ENCODE measurements at places on chromosomes 7 and 10.

GRCh38 chr10:22665329-22665728 is 49.0 kb downstream of the PIP4K2A start:
- DNase-seq = no peak

DNA sequence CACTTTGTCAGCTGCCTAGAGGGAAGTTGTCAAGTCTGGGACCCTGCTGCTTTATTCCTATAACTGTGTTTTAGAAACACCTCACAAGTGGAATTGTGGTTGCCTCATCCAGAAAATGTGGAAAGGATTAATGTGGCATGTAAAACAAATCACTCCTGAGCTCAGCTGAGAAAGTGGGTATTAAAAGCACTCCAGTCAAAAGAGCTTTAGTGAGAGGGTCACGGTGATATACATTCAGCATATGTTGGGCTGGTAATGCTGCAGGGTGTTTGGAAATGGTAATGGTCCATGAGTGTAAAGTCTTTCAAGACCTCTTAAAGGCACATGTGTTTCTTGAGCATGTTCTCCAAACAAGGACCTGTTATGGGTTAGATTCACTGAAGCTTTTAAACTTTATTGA is 318.2 kb upstream of the MEOX2 start:
- no peak for DNase-seq

GRCh38 chr7:74325210-74325565 is 36.0 kb downstream of the CLIP2 start:
- DNase-seq = no peak

- DNase-seq = no peak
These were observed 382.4 kb downstream of the SORCS3 start for GRCh38 chr10:105023211-105024111.

DNA sequence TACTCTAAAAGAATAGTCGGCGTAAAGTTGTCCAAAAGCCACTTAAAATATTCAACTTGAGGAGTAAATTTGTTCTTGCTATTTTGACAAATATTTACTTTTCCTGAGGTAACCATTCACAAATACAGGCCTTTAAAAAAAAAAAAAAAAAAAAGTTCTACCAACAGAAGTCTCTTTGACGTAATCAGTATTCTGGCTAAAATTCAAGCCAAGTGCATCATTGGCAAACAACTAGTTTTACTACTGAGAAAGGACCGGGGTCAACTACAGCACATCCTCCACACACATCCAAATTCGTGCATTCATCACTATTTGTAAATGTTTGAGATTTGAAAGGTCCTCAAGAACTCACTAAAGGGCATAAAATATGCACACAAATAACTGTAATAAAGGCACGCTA is 2.0 kb downstream of the OAT start:
- DNase-seq = no peak

- DNase-seq = no peak
These were observed 63.7 kb upstream of the PLXNA4 start for GRCh38 chr7:132639983-132640382.

GRCh38 chr7:81064426-81064825 is 145.6 kb upstream of the SEMA3C start:
- DNase-seq = no peak

GRCh38 chr10:70376436-70377378 is 5.7 kb downstream of the LRRC20 start:
- no peak for DNase-seq

DNA sequence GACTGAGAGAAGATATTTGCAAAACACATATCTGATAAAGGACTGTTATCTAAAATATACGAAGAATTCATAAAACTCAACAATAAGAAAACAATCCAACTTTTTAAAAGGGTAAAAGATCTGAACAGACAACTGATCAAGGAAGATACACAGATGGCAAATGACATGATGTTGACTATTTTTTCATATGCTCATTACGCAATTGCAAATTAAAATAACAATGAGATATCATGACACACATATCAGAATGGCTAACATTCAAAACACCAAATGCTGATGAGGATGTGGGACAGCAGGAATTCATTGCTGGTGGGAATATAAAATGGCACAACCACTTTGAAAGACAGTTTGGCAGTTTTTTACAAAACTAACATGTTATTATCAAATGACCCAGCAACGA is 8.9 kb downstream of the DENND11 start:
- DNase-seq = no peak

DNA sequence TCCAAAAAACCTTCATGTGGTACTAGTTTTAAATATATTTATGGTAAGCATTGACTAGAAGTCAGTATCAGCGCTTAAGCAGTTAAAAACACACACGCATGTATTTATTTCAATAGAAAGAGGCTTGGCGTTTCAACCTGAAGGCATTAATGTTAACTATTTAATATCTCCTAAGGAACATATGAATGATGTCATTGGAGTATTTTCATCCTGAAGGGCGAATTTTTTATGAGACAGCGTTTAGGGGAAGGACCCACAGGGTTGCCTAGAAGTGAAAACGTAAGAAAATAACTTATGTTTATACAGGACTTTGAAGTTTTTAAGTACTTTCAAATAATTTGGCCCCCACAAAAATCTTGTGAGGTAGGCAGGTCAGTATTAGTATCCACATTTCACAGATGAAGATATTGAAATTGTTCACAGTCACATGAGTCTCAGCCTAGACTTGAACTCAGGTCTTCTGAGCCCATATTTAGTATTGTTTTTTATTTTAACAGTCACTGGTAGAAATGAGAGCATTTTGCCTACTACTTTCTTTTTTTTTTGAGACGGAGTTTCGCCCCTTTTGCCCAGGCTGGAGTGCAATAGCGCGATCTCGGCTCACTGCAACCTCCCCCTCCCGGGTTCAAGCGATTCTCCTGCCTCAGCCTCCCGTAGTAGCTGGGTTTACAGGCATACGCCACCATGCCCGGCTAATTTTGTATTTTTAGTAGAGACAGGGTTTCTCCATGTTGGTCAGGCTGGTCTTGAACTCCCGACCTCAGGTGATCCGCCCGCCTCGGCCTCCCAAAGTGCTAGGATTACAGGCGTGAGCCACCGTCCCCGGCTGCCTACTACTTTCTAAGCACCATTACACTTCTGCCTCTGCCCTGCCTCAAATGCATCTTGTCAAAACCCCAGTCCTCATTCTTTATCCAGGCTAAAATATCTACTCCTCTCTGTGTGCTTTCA is 1.8 kb downstream of the SLK start:
- no peak for DNase-seq

- DNase-seq = peak; percentile 38
These were observed 692 bp downstream of the NEURL1 start for GRCh38 chr10:103493916-103494877.

GRCh38 chr10:62755662-62756653 is 48.6 kb upstream of the ADO start:
- DNase-seq = no peak

- no peak for DNase-seq
These were observed 69.5 kb upstream of the VOPP1 start for GRCh38 chr7:55641811-55642210.

GRCh38 chr10:116715839-116716377 is 26.5 kb downstream of the HSPA12A start:
- DNase-seq = no peak

GRCh38 chr7:78691584-78691983 is 761.9 kb downstream of the MAGI2 start:
- DNase-seq = no peak

- DNase-seq = no peak
These were observed 476.8 kb upstream of the ADARB2 start for GRCh38 chr10:2214092-2214491.

- no peak for DNase-seq
These were observed 51.8 kb upstream of the SPOCK2 start for GRCh38 chr10:72140174-72140573.

DNA sequence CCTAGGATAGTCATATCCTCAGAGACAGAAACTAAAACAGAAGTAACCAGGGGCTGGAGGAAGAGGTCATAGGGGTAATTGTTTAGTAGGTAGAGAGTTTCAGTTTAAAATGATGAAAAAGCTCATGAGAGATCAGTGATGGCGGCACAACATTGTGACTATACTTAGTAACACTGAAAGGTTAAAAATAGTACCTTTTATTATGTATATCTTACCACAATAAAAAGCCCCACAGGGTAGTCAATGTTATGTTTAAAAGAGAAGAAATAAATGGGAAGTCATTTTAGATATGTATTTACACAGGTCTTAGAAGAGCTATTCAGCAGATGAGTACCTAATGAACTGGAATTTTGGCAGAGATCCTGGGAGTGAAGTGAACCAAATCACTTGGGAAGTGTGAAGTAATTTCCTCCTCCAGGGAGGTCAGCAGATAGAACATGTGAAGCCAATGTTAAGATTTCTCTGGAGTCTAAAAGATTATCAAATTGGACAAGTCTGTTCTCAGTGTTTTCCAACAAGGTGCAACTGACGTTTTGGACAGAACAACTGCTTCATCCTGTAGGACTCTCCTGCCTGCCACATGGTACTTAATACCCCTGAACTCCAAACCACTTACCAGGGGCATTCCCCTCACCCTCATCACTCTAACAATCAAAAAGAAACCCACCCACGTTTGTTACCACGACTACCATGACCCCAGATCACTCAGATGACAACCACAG is 6.4 kb downstream of the CDCA7L start:
- peak; percentile 36 for DNase-seq

DNA sequence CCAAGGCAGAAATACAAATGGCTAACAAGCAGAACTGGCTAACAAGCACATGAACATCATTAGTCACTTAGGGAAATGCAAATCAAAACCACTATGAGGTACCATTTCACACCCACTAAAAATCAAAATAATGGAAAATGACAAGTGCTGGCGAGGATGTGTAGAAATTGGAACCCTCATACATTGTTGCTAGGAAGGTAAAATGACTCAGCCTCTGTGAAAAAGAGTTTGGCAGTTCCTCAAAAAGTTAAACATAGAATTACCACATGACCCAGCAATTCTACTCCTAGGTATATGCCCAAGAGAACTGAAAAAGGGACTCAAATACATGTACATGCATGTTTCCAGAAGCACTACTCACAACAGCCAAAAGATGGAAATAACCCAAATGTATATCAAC is 52.8 kb upstream of the ANAPC16 start:
- no peak for DNase-seq

GRCh38 chr10:4217653-4218052 is 432.6 kb upstream of the KLF6 start:
- DNase-seq = no peak

DNA sequence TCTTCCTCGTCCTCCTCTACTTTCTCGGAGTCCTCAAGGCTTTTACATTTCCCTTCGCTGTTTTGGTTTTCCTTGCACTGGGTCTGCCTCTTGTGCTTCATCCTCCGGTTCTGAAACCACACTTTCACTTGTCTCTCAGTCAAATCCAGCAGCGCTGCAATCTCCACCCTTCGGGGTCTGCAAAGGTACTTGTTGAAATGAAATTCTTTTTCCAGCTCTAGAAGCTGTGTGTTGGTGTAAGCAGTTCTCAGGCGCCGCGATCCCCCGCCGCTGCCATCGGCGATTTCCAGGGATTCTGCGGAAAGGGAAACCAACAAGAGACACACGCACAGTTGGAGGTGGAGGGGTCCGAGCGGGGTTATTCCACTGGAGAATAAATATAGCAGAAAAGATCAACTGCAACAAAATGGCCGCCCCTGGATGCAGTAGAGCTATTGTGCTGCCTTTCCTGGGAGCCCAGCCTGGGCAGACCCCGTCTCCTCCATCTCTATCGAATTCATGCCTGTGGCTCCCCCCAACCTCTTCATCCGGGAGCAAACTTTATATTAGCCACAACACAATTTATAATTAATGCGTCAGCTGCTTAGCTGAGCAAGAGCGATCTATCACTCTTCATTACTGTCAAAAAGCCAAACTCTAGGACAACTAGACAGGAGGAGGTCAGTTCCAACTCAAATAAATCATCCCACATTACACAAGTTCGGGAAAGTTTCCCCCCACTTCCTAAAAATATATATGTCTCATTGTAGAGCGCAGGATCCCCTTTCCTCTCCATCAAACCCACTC is 1.1 kb downstream of the HOXA2 start:
- no peak for DNase-seq
